Myocyte (in vitro differentiated cells): ENCODE measurements at places on chromosomes 16 and 17.

DNA sequence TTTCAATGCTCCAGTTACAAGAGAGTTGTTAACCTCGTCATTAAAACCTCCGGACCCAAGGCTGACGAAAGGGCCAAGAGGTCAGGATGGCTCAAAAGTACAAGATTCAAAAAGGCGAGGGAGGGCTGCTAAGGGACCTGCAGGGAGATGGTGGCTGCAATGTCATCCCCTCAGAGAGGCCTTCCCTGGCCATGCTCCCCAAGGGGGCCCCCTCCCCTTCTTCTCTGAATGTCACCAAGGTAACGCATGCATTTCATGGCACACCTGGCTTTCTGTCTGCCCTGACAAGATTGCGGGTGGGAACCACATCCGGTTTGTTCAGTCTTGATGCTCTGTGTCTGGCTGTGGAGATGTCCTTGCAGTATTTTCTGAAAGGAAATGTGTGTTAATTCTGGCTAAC, 89.9 kb downstream of the C16orf78 start:
- DNase-seq: no peak

DNA sequence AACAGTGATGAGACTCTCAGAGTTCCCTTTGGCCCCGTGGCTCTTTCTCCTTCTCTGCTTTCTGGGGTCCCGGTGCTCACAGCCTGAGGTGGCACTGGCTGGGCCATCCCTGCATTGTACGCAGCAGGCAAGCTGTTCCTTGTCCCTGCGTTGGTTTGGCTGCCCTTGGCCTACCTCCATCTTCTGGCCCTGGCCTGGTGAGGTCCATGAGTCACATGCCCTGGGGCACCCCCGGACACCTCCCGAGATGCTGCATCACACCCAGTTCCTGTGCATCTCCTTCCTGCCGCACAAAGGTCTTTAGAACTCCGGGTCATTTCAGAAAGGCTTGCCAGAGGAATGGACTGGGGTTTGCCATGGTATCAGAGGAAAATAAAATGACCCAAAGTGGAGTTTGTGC, 9.5 kb downstream of the SULT1A2 start:
- DNase-seq: no peak

DNA sequence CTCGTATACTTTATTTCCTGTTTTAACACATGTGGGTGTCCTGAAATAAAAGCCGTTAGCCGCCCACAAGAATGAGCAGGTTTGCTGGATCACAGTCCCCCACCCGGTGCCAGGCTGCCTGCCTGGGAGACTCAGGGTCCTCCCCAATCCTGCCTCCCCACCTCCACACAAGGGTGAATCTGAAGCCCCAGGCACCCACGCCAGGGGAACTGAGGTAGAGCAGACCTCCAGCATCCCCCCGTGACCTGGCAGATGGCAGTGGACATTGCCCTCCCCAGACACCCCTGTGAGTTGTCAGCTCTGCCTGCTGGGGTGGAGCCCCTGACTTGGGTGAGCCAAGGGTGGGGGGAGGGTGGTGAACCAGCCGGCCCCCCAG, 114.8 kb downstream of the METRNL start:
- DNase-seq: no peak

- DNase-seq: no peak
These were observed 29.9 kb downstream of the KANSL1 start for GRCh38 chr17:46163316-46163715.

GRCh38 chr17:35809855-35810461, 674 bp downstream of the TAF15 start:
- no peak for DNase-seq

- DNase-seq: no peak
These were observed 43.2 kb upstream of the CCL1 start for GRCh38 chr17:34406226-34406625.

- no peak for DNase-seq
These were observed 166.4 kb downstream of the CYB561 start for GRCh38 chr17:63279498-63280230.

- DNase-seq: no peak
These were observed 8.7 kb downstream of the GRN start for GRCh38 chr17:44353672-44354331.

- no peak for DNase-seq
These were observed 8.0 kb upstream of the ENPP7 start for GRCh38 chr17:79722787-79723186.

- DNase-seq: peak; percentile 96
These were observed 35.0 kb downstream of the ZCCHC14 start for GRCh38 chr16:87457709-87458423.

DNA sequence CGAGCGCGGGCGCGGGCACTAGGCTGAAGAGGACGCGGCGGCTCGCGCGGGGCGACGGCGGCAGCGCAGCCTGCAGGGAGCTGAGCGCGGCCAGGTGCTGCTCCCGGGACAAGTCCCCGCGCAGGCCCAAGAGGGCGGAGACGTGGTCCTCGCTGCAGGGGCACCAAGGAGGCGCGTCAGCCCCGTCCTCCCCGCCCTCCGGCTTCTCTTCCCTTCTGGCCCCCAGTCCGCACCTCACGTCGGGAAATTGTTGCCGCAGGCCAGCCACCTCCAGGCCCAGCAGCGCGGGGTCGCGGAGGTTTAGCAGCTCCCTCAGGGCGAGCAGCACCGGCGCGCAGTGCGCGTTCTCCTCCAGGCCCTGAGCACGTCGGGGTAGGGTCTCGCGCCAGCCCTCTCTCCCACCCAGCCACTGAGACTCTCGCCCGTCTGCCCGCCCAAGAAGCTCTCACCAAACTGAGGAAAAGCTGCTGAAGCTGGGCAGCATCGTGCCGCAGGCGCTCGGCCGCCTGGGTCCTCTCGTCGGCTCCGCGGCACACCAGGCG, 761 bp upstream of the MATCAP1 start:
- DNase-seq: no peak

- DNase-seq: peak; percentile 89
These were observed 654 bp downstream of the TNFAIP1 start for GRCh38 chr17:28335959-28336871.

- DNase-seq: peak; percentile 78
These were observed 24.7 kb downstream of the IL21R start for GRCh38 chr16:27426423-27427408.

DNA sequence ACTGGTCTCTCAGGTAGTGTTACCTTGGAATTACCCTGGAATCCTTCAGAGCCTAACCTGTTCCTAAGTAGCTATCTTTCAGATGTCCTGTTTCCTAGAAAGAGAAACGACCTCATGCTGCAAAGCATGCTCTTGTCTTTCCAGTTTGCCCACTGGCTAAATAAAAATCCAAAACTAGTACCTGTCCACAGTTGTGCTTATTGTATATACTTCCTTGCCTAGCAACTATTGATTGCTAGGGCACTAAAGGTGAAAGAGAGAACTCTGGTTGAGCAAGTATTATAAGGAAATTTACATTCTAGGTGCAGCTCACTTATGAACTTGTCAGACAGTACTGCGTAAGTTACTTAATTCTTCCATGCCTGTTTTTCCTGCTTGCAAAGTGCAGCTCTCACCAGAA, 38.5 kb downstream of the LIG3 start:
- DNase-seq: no peak

GRCh38 chr16:65537336-65537735, 415.5 kb upstream of the CDH11 start:
- no peak for DNase-seq

DNA sequence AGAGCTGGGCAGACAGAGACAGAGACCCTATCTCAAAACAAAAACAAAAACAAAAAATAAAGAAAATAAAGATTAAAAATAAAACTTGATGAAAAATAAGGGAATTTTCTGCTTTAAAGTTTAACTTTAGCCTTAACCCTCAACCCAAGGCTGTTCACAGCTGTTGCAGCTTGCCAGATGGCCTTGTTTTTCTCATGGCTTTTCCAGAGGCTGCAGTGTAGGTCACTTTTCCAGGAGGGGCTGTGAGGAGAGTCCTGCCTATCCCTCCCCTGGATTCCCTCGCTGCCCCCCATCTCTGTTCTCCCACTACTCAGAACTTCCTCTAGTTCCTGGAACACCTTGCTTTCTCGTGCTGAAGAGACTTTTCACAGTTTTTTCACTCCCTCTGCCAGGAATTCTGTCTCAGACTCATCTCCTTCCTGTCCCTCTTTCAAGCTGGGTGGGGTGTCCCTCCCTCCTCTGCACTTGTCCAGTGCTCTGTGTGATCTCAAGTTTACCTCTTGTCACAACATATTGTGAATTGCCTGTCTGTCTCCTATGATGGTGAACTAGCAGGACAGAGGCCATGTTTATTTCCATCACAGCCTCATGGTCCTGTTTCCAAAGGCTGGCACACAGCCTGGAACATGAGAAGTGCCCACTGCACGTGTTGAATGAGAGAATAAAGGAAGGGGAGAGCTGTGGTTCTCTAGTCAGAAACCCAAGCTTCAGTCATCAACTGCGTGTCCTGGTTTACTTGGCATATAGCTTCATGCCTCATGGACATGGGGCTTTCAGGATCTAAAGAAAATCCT, 69.9 kb upstream of the MSI2 start:
- peak; percentile 78 for DNase-seq

DNA sequence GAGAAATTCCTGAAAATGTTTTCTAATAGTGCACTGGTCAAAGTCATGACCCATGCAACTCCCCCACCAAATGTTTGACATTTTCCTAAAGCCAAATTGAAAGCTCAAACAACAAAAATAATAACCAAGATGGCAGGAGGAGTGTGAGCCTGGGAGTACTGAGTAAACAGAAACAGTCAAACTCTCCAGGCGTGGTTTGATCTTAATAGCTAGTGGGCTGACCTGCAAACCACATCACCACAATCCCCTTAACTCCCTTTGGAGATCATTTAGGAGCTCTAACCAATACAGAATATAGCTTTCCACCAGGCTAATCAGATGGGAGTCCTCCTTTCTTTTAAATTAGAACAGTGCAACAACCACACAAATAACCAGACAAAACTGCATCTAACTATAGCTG, 19.2 kb upstream of the MEIOC start:
- peak; percentile 47 for DNase-seq

DNA sequence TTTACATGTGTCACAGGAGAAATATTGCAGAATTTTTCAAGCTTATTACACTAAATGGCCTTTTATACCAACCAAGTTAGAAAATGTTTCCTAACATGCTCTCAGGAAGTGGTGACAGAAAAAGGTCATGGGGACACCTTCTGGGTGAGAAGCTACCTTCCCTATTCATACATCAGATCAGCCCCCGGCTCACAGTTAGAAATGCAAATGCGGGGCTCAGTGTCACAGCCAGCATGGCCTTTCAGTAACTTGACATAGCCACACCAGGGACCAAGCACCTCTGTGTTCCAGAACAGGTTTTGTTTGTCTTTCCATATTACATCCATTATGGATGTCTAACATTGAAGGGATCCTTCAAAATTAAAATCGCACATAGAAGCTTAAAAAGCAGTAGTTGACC, 59.5 kb downstream of the CHD9NB start:
- no peak for DNase-seq

DNA sequence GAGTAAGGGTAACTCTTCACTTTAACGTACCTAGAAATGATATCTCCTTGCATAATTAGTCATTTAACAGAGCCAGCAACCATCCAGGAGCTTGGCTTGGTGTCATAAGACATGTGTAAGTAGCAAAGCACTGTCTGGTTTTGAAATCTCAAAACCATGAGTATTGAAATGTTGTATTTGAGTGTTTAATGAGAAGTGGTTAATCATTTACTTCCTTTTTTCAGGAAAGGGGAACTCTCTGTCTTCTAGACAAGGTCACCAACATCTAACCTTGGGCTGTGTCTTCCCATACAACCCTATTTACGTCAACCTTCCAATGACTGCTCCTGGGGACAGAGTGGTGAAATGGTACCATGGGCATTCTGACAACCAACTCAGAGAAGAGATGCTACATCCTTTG, 27.1 kb downstream of the PMP22 start:
- DNase-seq: no peak
